ELR (cell line): ENCODE measurements at places on chromosomes 1 and 21.
A peak's percentile ranks its signal among the peaks of the same experiment; 100 is the strongest.

GRCh38 chr1:228073857-228074545 is 8.5 kb upstream of the ARF1 start:
- DNase-seq: peak; percentile 34

- DNase-seq: peak; percentile 30
Measured at GRCh38 chr1:16012590-16013219, 5.1 kb downstream of the HSPB7 start.

- no peak for DNase-seq
Measured at GRCh38 chr1:48831120-48831978, 54.7 kb upstream of the BEND5 start.

GRCh38 chr1:80607064-80607463 is 1193.7 kb upstream of the ADGRL2 start:
- DNase-seq: no peak

GRCh38 chr1:12621346-12622335 is 3.6 kb upstream of the DHRS3 start:
- no peak for DNase-seq

GRCh38 chr1:229156872-229157271 is 114.0 kb upstream of the RAB4A start:
- DNase-seq: no peak

GRCh38 chr1:20787840-20788795 is 1.0 kb upstream of the HP1BP3 start:
- peak; percentile 65 for DNase-seq

GRCh38 chr1:17193222-17194132 is 11.5 kb upstream of the PADI1 start:
- no peak for DNase-seq

DNA sequence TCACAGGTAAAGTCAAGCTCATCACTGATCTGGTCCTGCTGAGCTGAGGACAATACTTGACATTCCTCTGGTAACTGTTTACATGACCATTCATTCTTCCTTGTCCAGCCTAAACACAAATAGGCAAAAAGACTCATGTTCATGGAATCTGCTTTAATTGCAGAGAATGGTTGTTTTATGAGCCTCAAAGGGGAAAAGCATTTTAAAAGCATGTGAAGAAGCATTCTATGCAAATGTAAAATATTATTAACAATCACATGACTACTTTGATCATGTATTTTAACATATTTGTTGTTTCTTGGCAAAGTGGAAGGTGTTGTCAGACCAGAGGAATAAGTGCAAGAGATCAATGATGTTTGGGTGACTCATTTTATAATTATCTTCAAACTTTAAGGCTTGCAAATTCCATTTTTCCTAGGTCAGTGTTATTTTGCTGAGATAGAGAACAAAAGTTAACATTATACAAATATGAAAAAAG is 133.7 kb downstream of the RUNX1 start:
- DNase-seq: peak; percentile 81

DNA sequence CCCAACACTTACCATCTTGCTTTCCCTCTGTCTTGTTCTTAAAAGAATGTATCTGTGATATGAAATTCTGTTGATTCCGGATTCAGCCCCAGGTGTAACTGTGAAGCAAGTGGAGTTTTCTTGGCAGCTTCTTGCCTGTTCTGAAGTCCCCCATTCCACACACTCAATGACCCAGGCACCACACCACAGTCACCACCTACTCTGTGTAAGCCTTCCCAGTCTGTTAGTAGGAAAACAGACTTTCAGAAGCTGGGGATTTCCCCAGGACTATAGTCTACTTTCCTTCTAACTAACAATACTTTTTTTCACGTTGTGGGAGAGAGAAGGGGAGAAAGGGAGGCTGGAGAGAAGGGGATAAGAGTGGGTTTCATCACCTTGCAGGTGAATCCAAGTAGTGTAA is 299.1 kb upstream of the PROX1 start:
- no peak for DNase-seq

GRCh38 chr21:35825370-35826353 is 234.7 kb downstream of the SETD4 start:
- DNase-seq: no peak

DNA sequence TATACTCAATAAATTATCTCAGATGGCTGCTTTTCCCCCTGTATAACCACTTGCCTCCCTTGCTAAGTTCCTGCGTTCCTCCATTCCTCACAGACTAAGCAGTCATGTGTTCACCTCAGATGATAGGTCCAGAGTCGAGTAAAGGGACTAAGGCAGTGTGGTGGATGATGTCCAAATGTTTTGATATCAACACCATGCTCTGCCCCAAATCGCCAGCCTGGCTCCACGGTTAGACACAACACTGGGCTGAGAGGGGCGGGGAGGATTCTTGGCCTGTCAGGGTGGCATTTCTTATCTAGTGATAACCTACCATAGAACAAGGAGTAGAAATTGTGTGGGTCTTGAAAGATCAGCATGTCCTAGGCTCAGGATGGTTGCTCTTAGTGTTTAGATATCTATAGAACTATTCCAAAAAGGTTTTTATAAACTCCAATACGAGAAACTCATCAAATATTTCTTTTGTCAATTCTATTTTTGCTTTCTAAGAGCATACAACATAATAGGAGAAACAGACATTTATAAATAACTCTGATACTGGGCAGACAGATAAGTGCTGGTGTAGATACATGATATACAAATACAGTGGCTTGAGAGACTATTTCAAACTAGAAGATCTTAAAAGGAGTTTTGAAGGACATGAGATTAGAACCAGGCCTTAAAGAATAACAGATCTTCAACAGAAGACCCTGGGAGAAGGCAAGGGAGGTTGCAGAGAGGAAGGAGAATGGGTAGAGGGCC is 21.5 kb downstream of the GJA5 start:
- DNase-seq: no peak

GRCh38 chr1:192580351-192580962 is 4.9 kb downstream of the RGS1 start:
- peak; percentile 75 for DNase-seq

GRCh38 chr1:186122837-186123236 is 252.2 kb downstream of the TPR start:
- no peak for DNase-seq

DNA sequence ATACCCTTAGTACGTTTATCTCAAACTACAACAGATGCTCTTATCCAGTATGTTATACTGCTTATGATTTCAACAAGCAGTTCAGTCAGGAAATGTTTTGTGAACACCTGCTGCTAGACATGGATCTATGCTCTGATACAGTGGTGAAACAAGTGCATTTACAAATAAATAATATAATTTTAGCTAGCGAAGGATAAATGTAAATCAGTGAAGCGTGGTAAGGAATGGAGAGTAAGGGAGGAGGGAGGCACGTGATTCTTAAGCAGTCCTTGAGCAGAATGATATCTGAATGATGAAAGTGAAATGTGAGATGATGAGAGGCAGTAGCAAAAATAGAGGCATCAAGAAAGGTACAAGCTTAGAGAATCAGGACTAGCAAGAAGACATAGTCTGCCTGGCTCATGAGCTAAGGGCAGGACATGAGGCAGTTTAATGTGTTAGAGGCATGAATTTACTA is 6.3 kb downstream of the TSNAX start:
- DNase-seq: no peak

DNA sequence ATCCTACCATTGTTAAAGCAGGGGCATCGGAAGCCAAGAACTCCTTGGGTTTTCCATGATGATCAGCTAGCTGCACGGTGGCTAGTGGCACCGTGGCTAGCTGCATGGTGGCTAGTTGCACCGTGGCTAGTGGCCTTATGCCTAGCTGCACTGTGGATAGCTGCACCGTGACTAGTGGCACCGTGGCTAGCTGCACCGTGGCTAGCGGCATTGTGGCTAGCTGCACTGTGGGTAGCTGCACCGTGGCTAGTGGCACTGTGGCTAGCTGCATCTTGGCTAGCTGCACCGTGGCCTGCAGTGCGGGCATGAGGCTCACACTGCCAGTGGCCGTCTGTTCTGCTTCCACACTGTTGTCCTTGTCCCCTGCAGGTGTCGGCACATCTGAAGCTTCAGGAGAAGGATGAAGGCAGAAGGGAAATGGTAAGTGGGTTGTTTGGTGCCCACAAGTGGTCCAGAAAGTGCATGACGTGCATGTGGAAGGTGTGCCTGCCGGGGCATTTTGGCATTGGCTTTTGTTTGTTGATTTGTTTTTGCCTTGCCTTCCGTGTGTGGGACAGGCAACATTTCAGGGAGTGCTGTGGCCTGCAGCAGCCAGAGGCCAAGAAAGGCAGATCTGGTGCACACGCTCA is 38.6 kb downstream of the TFF3 start:
- no peak for DNase-seq

GRCh38 chr1:245377854-245378253 is 223.1 kb downstream of the KIF26B start:
- DNase-seq: no peak

GRCh38 chr1:109763646-109764415 is at the start of gene EPS8L3:
TSS of gene EPS8L3 (minus strand) at chr1:109763923. CDS start at chr1:109761749, 2,174 bp downstream.
- DNase-seq: no peak

DNA sequence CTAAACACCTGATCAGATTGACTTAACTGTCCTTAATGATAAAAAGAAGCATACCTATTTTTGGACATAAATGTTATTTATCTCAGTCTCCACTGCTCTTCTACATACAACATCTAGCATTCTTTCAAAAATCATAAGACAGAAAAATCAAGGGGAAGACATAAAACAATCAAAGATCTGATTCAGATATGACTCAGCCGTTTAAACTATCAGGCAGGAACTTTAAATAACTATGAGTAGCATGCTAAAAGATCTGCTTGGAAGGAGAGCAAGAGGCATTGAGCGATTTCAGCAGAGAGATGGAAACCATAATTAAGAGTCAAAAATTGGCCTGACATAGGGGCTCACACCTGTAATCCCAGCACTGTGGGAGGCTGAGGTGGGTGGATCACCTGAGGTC is 27.2 kb upstream of the SLC22A15 start:
- DNase-seq: peak; percentile 51

- no peak for DNase-seq
Measured at GRCh38 chr21:29643289-29643688, 296.5 kb downstream of the GRIK1 start.

GRCh38 chr1:29569971-29570634 is 333.8 kb downstream of the PTPRU start:
- DNase-seq: peak; percentile 100

GRCh38 chr1:1779691-1780597 is 1.7 kb upstream of the NADK start:
- DNase-seq: peak; percentile 61
